CD4-positive, alpha-beta T cell treated with Interleukin-4 for 4 hours (primary cell): ENCODE measurements at places on chromosomes 16 and 17.

DNA sequence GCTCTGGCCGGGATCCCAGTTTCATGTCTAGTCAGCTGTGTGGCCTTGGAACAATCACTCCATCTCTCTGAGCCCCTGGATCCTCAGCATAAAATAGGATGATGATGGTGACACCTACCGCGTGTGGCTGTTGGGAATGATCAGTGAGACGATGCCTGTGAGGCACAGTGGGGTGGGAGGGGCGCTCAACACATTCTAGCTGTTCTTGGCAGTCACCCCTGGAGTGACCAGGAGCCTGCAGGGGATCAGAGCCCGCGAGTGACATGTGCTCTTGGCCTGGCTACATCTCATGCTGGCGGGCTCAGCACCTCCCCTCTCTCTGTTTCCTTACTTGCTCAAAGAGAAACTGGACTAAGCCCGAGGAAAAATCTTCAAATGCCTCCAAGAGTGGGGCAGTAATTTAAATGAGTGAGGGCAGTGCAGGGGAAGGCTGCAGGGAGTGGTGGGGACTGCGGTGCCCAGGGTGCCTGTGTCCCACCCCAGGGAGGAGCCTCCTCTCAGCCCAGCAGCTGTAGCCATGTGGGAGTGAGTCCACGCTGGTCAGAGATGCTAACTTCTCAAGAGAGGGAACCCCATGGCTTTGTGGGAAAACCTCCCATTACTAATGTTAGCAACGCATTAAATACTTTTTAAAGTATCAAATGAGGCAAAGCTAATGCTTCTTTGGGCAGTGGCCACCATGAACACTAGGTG lies 23.1 kb upstream of the DOK4 start:
- no peak for DNase-seq

DNA sequence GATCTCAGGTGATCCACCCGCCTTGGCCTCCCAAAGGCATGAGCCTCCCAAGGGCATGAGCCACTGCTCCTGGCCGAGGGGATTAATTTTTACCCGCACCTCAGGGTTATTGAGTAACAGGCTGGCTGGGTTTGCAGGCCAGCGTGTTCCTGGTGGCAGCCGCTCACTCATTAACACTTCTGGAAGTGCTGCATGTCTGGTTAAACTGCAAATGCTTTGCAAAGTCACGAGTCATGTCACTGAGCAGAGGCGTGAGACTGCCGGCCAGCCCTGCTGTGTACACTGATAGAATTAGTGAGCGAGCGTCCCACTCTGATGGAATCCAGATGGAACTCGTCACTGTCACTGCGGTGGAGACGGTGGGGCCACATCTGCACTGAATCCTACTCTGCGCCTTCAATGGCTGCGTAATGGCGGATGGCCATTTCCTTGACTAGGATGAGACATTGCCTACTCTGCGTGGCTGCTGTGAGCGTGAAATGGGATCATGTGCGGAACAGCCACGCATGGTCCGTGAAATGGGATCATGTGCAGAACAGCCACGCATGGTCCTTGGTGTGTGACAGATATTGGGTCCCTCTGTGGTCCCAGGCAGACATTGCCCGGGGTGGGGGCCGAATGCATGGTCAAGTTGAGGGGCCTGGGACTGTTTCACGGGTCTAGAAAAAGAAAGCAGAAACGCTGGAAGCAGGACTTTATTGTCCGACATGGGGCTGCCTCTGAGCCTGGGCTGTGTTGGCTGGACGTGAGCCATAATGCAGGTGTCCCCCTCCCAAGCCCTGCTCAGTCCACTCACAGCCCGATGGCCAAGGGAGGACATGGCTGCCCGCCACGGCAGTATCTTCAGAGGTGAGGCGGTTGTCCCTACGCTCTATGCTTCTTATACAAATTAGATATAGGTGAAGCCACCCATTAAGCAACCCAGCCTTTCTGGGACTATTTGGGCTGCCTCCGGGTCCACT lies 740 bp upstream of the SLC5A10 start:
- no peak for DNase-seq

DNA sequence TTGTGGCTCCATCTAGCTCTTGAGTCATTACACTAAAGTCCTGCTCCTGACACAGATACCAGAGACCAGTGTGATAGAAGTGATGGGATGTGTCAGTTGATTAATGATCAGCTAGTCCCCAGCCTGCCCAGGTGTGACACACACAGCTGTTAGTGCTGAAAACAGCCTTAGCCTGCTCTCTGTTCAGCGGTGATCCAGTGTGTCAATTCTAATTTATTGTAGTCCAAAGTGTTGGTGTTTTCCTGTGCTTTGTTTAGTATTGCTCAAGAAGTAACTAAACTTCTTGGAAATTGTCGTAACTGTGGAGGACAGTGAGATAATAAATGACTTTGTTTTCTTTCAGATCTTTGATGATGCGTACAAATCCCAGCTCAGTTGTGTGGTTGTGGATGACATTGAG lies 92.3 kb downstream of the WNT3 start:
- DNase-seq = no peak

DNA sequence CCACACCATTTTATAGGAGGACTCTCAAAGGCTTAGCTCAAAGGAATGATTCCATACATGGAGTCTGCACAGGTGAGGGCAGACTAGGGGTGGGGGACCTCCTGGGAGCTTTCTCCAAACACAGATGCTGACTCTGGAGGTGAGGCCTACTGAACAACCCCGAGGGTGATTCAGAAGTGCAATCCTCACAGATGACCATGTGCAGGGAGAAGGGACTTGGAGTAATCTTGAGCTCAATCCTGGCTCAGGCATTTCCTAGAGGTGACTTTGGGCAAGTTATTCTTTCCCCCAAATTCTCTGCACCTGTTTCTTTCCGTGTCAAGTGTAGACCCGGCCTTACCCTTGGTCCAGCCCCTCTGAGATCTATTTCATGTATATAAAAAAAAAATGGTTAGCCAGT lies 401.5 kb downstream of the SLC39A11 start:
- no peak for DNase-seq

- DNase-seq = no peak
Measured at GRCh38 chr17:80080081-80080480, 21.3 kb upstream of the GAA start.
